ENCODE measurements at places on chromosomes 7 and 10.

GRCh38 chr7:26185131-26185843 is 15.3 kb downstream of the HNRNPA2B1 start:
- DNase-seq, result no peak

DNA sequence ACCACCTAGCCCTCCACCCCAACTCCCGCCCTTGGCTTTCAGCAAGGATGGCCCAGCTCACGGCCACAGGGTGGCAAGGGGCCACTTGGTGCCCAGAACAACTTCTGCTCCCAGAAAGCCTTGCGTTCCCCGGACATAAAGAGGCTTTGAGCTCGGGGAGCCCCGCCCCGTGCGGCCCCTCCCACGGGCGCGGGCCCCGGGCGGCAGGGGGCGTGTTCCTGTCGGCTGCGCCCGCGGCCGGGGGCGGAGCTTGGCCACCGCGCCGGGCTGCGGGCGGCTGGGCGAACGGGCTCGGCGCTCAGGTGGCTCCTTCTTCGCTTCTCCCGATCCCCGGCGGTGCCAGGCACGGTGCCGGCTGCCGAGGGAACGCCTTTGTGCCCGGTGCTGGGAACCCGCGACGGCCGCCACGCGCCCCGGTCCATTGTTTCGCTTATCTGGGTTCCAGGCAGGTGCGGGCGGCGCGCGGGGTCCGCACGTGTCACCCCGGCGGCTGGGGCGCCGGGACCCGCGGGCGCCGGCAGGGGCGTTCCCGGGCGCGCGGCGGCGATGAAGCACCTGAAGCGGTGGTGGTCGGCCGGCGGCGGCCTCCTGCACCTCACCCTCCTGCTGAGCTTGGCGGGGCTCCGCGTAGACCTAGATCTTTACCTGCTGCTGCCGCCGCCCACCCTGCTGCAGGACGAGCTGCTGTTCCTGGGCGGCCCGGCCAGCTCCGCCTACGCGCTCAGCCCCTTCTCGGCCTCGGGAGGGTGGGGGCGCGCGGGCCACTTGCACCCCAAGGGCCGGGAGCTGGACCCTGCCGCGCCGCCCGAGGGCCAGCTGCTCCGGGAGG is at the start of gene NFE2L3:
Gene NFE2L3, plus strand, starts transcription at position 246 of the 829 bp plus-strand sequence. Its CDS starts 301 bp downstream, at position 547.
- DNase-seq, result peak; percentile 61

- no peak for DNase-seq
These were observed 23.6 kb downstream of the VIPR2 start for GRCh38 chr7:159121068-159121467.

DNA sequence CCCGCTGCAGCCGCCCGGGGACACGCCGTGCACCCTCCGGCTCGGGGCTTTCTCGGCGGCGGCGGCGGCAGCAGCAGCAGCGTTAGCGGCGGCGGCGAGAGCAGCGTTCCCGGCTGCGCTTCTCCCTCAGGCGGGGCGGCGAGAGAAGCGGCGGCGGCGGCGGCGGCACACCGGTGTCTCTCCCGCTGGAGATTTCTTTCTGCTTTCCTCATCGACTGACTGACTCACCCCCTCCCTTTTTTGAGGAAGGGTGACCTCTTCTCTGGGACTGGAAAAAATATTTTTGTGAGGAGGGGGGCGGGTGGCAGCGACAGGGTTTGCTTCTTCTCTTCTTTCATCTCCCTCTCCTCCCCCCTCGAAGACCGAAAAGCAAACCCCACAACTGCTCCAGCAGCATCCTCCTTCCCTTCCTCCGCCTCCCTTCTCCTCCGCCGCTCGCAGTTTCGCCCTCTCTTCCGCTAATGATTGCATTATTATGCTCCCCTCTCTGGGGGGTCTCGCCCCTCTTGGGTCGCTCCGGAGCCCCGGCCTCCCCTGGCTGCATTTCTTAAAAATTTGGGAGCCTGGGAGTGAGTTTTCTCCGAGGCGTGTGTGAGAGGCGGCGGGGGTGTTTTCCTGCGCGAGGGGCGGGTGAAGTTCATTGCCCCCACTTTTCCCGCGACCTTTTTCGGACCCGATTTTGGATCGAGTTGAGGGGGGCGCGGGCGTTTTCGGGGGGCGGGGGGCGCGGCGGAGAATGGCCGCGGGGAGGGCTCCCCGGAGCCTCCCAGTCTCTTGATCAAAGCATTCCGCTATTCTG is 411 bp downstream of the AUTS2 start:
- DNase-seq, result peak; percentile 83

DNA sequence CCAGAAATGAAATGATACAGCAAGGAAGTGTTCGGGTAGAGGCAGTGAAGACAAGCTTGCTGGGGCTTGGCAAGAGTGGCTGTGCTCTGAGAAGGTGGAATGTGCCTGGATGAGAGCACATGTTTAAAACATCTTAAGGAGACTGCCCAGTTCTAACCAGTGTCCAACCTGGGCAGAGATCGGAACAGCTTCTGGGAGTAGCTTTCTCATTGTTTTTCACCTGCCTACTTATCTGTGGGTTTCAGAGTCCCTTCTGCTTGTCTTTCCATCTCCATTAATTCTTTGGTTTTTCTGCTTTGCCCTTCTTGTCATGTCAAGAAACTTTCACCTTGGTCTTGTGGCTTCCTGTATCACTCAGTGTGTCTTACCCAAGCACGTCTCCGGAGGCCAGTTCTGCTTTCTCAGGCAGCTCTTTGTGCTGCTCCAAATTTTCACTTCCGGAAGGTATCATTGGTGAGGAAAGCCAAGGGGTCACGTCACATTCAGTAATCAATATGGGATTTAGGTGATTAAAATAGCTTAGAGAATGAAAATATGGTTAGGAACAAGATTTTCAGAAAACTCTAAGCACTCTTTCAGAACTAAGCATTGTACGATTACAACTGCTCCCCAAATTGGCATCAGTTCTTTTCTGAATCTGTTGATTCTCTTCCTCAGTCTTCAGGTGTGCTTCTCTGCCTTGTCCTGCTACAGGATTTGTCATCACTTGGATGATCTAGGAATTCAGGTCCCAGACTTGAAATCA is 5.5 kb upstream of the LAMB4 start:
- DNase-seq, result no peak

GRCh38 chr10:42491001-42491592 is 147.3 kb downstream of the ZNF33B start:
- no peak for DNase-seq

DNA sequence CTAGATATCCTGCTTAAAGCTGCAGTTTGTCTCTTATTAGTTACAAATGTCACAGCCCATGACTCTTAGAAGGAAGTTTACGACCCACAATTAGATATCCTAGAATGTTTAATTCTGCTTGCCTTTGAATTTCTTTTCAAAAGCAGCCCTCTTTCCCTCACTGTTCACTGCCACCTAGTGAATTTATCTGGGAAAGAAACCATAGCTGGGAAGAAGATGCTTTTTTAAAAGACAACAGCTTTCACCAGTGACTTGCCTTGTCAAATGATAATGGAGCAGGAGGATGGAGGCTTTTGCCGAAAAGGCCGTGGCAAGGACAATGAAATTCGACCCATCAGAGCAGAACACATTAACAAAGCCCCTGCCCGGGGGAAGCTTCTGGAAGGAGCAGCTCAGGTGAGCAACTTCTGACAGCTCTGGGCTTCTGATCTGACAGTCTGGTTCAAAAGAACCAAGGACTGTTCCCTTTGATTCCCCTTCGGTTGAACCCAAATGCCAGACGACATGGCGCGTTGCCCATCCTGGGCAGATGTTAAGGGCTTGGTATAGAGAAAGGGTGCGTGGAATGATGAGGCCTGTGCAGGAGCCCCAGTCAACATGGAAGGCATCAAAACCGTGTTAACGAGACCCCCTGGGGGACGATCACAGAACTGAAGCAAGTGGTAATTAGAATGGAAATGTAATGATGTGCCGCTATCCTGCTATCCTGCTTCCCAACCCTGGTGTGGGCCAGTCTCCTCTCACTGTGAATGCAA is 236.8 kb downstream of the FRMD4A start:
- peak; percentile 41 for DNase-seq

- DNase-seq, result no peak
These were observed 4.0 kb upstream of the ADAP1 start for GRCh38 chr7:958221-959200.

Measured in NCI-H1092 treated with DMSO at 0.1 percent for 48 hours (cell line).